ENCODE measurements at places on chromosomes 3 and 15. TPM values are rescaled to one million over a fixed set of nuclear protein-coding genes. Genes with fewer than 3 reads are reported as not detected.

GRCh38 chr3:108713816-108714215, 43.4 kb downstream of the RETNLB start:
- no peak for DNase-seq

GRCh38 chr15:33616475-33616874, 305.7 kb downstream of the RYR3 start:
- DNase-seq = no peak

DNA sequence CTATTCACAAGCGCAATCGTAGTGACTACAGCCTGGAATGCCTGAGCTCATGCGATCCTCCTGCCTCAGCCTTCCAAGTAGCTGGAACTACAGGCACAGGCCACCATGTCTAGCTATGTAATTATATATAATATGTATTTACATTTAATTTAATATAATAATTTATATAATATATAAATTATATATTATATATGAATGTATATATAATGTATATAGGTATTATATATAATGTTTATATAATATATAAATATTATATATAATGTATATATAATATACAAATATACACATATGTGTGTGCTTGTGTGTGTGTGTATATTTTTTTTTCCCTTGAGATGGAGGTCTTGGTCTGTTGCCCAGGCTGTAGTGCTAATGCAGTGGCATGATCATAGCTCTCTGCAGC, 27.6 kb upstream of the ULK4 start:
- no peak for DNase-seq

- no peak for DNase-seq
These were observed 79.3 kb upstream of the ALDH1L1 start for GRCh38 chr3:126259411-126260391.

GRCh38 chr3:104908761-104909160, 457.9 kb upstream of the ALCAM start:
- no peak for DNase-seq

DNA sequence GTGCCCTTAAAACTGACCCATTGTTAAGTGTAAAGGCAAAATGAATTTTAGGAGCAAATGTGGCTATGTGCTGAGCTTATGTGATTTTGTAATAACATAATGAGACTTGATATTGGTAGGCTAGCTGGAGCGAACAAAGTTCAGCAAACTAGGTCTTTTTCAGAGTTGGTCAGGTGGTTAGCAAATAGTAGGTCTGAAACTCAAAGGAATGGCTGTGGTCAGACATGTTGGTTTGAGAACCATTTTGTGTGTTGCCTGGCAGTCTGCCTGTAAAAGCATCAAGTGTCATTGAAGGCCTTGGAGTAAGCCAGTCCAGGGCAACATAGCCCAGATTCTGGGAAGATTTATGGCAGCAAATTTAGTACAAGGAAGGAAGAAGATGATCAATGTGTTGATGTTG, 16.4 kb downstream of the FBXO22 start:
- DNase-seq = no peak

DNA sequence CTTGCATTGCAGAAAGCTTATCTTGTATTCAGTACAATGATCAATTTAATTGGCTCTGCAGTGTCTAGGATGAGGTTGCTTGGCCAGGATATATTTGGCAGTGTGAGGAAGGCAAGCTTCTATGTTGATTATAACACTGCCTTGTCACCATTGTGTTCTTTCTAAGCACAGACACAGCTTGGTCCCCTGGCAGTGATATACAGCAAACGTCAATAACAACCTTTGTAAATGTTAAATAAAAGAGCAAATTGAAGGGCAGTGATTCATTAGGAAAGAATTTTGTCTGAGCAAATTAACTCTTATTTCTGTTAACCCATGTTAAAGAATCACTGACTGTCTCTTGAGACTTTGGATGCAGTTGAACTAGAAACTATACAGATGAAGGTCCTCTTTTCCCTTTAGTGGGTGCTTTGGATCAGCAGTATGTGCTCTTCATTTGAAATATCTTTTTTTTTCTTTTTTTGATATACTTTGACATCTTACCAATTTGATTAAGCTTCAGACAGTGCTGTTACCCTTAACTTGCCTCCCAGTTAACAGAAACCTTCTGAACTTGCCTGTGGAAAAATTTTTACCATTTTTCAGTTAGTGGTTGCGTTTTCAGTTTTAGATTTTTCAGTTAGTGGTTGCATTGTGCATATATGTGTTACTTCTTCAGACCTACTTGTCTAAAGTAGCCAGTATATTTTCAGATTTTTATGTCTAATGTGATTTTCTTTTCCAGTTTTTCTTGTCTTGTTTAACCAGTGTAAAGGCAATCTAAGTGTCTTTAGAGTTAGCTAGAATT, 199.8 kb downstream of the TCF12 start:
- no peak for DNase-seq

DNA sequence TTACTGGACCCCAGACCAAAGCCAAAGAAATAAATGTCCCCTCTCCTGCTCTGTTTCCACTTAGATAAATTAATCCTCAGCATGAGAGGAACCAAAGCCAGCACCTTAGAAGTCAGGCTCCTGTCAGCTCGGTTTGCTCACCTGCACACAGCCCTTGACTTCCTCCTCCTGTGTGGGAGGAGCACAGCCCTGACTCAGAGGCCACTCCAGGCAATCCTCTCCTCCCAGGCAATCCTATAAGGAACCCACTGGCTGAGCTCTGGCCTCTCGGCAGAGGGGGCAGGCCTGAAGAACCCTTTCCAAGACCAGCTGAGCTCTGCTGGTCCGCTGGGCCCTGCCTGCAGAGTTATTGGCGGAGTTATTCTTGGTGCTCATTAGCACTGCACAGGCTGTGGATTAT, 30.8 kb downstream of the LIPC start:
- peak; percentile 88 for DNase-seq

- no peak for DNase-seq
These were observed 181.4 kb upstream of the BCL6 start for GRCh38 chr3:187926620-187927019.

GRCh38 chr15:42175671-42176070, 19.2 kb upstream of the PLA2G4F start:
- DNase-seq = no peak

DNA sequence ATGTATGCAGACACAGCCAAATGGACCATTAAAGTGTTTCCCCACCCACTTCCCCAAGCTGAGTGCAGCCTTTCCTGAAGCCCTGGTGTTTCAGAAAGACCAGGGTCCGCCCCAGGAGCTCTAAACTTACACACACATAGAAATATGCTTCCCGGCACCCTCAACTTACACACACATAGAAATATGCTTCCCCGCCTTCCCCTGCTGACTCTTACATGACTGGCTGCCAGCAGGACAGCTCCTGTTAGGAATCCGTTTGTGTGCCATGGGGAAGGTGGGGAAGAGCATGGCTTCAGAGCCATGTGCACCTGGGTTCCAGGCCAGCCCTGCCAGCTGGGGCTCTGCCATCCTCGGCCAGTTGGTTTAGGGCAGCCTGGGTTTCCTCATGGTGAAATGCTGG, 3.6 kb downstream of the CLEC3B start:
- no peak for DNase-seq

- no peak for DNase-seq
These were observed 6.9 kb upstream of the NFKBIZ start for GRCh38 chr3:101842245-101842934.

GRCh38 chr3:30613133-30613825, 6.9 kb downstream of the TGFBR2 start:
- DNase-seq = no peak

GRCh38 chr3:65595222-65596028, 443.3 kb downstream of the MAGI1 start:
- no peak for DNase-seq

GRCh38 chr3:171365489-171365888, 94.7 kb downstream of the TNIK start:
- no peak for DNase-seq

DNA sequence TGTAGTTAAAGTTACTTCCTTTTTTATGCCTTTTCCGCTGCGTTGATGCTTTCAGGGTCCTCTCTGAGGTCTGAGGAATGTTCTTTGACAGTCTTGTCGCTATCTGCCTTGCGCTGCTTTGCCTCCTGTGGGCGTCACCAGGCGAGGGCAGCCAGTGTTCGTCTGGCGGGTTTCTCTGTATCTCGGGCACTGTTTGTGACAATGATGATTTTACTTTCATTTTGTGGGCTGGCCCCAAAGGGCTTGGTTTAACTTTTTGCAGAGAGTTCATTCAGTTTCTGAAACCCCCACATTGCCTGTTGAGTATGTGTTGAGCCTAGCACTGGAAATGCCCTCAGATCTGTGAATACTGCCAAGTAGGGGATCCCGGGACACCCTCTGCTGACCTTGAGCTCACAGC, 24.6 kb upstream of the SACM1L start:
- DNase-seq = peak; percentile 71

DNA sequence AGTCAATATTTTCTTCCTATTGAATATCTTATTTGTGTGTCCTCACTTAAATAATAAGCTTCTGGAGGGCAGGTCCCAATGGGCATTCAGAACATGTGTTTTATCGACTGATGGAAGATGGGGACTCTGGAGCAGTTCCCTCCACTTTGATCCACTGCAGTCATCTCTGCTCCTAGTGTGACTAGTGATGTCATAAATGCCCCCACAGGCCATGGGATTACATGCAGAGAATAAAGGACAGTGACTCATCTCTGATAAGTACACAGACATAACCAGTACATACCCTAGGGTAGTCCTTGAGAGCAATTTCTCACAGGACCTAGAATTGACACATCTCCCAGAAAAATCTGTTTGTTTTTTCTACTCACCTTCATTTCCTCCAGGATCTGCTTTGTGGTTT, 49.4 kb upstream of the FMN1 start:
- no peak for DNase-seq

DNA sequence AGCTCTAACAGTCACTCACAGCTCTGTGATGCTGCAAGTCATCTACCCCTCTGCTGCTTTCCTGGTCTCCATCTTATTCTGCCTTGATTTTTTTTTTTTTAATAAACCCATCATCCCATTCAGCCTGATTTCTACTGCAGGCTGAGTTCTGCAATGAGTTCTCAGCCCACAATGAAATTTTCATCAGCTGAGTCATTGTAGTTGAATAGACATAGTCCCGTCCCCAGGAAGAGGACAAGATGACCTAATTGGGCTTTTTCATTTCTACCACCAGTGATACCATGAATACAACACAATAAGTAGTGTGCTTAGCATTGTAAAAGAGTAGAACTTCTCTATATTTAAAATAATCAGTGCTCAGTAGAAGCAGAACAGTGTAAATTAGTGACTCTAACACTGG, 59.3 kb downstream of the C3orf85 start:
- DNase-seq = no peak

- DNase-seq = no peak
These were observed 26.6 kb downstream of the RNU5B-1 start for GRCh38 chr15:65330934-65331645.

DNA sequence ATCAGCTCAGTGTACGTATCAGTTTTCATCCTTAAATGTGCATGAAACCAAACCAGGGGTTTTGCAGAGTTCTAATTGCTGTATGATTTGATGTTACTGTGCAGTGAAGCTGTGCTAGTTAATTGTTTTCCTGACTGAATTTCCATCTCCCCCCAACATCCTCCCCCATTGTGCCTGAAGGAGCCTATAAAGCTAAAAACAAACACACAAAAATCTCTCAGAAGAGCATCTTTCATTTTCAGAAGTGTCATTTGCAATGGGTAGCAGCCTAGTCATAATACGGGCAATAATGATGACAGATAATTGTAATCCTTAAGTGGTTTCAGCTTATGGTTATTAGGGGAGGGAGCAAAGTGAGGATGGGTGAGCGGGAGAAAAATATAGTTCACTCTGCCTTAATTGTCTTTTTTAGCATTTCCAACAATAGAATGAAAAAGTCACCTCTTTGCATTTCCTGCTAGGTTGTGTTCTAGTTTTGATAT, 207.9 kb upstream of the TBL1XR1 start:
- no peak for DNase-seq

GRCh38 chr3:157127831-157128767, 31.8 kb downstream of the CCNL1 start:
- DNase-seq = peak; percentile 64

DNA sequence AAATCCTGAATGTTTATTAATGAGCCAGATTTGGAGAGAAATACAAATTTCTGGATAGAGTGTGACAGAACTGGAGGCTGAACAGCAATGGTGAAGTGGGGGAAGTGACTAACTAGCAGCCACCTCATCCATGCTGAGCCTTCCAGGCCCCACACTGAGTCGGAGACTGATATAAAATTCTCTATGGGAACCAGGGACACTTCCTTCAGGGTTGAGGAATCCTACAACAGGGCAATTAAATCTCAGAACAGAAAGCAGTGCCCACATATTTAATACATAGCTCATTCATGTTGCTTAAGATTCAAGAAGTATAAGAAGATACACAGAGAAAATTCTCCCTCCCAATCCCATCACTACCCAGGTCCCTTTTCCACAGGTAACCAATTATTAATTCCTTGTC, 49.3 kb downstream of the HACD2 start:
- no peak for DNase-seq

DNA sequence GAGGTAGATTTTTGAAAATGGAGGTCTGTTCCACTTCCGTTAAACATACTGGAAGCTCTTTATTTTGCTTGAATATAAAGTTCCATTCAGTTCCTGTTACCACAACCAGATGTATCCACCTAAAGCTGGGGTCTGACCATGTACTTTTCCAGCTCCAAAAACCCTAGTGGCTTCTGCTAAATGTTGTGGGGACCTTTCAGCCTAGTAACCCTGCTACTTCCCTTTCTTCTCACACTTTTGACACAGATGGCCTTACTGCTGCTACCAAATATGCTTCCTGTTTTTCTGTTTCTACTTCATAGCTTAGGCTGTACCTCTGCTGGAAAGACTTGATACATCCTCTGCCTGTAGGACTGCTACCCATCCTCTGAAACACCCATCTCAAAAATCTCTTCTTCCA, 87.8 kb downstream of the COL6A6 start:
- DNase-seq = no peak

- DNase-seq = no peak
These were observed 29.0 kb downstream of the CMSS1 start for GRCh38 chr3:99846477-99847160.

DNA sequence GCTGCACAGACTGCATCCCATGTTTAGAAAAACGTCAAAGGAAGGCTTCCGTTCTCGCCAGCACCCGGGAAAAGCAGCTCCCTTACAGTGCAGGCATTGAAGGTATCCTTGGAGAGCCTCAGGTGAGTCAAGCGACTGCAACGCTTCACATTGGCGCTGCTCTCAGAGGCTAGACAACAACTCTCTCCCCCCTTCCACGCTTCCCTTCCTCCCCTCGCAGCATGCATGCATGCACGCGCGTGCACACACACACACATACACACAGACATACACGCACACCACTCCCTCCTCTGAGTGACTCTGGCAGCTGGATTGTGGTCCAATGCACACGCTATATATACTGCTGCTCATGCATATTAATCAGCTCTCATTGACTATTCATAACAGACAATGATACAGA, 191.1 kb downstream of the PDZRN3 start:
- peak; percentile 39 for DNase-seq

DNA sequence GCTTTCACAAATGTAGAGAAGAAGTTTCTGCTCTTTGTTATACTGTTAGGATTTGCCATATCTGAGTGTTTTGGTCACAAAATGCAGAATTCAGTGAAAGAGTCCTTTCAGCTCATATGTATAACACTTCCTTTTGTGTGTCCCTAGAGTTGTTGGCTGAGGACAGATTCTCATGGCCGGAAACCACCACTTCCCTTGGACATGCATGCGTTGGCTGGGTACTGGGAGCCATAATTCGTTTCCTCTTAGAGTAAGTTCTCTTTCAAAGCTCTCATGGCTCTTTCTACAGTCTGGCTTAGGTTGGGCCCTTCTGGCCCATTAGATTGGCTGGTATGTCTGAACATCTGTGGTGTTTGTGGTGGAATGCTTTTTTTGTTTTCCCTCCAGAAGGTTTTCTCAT, 298.5 kb downstream of the DIPK2A start:
- DNase-seq = no peak

Gene GOLGA8H
- not detected for polyA plus RNA-seq

Gene SLC38A3
- 2.1 TPM for polyA plus RNA-seq

Gene CTXN2
- polyA plus RNA-seq = 0.03 TPM

Gene C15orf62
- polyA plus RNA-seq = 0.89 TPM
